ENCODE measurements at places on chromosomes 7 and 10.

DNA sequence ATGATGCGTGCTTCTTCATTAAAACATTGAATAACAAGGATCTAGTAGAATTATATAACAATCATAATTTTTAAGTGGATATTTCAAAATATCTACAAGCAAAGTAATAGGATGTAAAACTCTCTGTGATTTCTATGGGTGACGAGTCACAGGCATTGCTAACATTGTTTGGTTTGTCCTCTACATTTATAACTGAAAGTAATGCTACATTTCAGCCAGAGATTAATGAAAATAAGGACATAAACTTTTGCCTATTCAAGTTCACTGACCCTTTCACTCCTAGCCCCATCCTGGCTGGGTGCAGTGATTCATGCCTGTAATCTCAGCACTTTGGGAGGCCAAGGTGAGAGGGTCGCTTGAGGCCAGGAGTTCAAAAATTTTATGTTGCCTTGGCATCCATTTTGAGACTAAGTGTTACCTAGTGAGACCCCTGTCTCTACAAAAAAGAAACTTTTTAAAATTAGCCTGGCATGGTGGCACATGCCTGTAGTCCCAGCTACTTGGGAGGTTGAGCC, 38.4 kb upstream of the HSPA12A start:
- DNase-seq, result no peak

DNA sequence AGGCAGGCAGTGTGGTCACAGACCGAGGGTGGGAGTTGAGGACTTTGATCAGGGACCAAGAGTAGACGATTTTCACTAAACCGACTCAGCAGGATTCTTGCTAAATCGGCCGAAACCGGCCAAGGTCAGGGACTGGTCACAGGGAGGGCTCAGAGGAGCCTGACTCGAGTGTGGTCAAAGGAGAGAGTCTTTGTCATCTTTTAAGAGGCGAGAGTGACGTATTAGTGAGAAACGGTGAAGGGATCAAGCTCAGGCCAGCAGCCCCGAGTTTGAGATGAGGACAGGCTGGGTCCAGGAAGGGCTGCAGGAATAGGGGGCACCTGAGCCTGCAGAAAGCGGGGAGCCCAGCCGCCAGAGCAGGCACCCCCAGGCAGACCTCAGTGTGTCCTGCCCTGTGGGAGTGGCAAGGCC, 41.6 kb upstream of the FAM20C start:
- DNase-seq, result no peak

GRCh38 chr10:63375859-63376258, 89.9 kb downstream of the JMJD1C start:
- DNase-seq, result no peak

- DNase-seq, result no peak
These were observed 23.4 kb downstream of the ZPBP start for GRCh38 chr7:50069613-50070012.

GRCh38 chr10:79298403-79299244, 48.6 kb upstream of the PPIF start:
- no peak for DNase-seq

DNA sequence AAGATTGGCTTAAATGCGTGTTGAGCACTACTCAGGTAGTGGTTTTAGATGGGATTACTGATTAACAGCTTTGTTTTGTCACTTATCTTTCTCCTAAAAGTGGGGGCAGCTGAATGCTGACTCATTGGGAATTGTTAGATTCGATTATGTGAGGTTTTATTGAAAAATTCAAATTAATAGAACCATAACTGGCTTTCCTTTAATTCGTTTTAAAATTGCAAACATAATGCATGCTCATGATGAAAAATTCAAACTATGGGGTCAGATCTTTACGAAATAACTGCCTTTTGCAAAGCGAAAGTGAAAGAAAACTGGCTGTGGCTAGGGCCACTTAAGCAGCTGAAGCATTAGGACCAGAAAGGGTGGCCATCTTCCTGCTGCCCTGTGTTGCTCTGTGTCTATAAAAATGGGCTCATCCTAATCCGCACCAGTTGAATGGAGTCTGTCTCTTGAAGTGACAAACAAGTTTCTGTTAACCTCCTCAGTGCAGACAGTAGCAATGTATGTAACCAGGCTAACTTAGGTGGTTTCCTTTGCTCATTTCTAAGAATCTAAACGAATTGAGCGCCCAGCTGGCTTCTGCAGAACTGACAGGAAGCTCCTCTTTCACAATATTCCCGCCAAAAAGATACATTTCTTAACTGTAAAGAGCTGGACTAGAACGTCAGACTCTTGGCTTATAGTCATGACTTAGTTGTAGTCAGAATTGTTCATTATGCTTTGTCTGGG, 27.8 kb downstream of the DENND10 start:
- no peak for DNase-seq

DNA sequence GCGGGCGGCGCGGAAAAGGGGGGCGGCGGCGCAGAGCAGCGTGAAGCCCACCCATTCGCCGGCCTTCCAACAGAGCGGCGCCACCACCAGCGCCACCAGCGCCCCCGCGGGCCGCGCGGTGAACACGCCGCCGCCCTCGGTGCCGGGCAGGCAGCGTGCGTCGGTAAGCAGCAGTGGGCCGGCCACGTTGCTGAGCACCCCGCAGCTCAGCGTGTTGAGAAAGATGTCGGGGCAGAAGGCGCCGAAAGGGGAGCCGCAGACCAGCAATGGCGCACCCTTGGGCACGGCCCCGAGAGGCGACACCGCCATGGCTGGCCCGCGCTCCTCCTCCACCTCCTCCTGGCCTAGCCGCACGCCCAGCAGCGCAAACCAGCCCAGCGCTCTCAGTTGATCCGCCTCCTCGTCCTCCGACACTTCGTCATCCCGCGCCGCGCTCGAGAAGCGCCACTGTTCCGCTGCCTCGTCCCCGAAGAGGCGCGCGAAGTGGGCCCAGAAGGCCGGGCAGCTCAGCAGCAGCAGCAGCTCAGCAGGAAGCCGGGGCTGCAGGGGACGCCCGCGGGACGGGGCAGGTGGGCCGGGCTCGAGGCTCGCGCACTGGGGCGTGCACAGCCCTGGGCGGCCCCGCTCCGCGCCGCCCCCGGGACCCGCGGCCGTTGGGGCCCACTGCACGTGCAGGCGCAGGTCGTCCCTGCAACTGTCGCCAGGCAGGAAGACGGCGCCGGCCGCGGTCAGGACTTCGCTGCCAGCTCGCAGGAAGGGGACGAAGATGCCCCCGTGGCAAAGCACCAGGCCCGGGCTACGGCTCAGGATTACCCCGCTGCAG, 623 bp downstream of the TYSND1 start:
- DNase-seq, result no peak

DNA sequence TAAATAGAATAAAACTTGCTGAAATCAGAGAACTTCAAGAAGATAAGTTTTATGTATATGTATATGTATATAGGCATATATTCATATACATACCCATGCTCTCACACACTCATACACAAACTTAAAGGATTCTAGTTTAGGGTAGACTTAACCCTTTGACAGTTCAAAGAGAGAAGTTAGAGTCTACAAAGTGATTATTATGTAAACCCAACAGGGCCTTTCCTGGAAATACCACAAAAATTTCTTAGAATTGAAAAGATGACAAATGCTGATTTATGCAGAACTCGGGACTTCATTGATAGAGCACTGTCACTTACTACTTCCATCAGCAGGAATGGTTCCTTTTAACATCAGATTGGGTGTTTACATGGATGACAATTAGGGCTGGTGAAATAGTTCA, 763.5 kb downstream of the AUTS2 start:
- no peak for DNase-seq

- no peak for DNase-seq
These were observed 52.5 kb upstream of the SPOCK2 start for GRCh38 chr10:72140850-72141249.

- DNase-seq, result no peak
These were observed 1.6 kb downstream of the PRKG1 start for GRCh38 chr10:51075873-51076229.
